Activated T-cell treated with anti-CD3 and anti-CD28 coated beads for 48 hours (primary cell): ENCODE measurements at places on chromosomes 7 and 10.

DNA sequence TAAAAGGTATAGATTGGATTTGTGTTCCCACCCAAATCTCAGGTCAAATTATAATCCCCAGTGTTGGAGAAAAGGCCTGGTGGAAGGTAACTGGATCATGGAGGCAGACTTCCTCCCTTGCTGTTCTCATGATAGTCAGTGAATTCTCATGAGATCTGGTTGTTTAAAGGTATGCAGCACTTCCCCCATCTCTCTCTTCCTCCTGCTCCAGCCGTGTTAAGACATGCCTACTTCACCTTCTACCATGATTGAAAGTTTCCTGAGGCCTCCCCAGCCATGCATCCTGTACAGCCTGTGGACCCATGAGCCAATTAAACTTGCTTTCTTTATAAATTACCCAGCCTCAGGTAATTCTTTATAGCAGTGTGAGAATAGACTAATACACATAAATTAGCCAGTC is 39.1 kb downstream of the HTR7 start:
- DNase-seq, result no peak

GRCh38 chr7:84508606-84509005 is 314.0 kb upstream of the SEMA3A start:
- no peak for DNase-seq

- DNase-seq, result no peak
These were observed 11.9 kb upstream of the SPAG6 start for GRCh38 chr10:22333167-22333974.

DNA sequence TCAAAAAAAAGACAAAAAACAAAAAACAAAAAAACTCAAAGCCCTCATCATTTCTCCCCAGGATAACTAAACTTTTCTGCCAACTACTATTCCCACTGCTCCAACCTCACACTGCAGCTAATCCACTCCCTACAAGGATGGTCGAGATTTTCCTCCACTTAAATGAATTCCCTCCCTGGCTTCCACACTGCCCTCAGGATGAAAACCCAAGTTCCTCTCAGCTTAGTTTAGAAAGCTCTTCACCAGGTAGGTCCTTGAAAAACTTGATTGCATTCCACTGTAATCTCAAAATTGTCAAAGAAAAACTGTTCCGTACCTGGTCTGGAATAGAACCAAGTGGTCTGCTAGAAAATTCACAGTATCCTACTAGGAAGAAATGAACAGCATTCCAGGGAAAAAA is 294.3 kb upstream of the KLF14 start:
- no peak for DNase-seq
